Skeletal muscle cell (primary cell): ENCODE measurements at places on chromosomes 3 and 15.

DNA sequence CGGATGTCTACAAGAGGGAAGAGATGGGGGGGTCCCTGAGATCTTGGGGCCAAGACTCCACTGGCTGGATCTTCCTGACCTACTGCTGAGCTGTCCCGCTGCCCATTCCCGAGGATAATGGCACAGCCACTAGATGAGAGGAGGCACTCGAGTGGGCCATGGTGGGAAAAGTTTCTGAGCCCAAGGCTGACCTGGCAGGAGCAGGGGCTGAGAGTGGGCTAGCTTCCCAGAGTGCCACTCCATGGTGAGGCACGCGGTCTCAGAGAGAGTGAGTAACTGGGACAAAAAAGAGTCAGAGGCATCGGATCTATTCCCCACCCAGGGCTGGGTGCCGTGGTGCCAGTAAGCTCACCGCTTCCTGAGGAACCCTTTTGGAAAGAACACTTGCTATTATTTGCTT is 10.9 kb downstream of the SLC51B start:
- DNase-seq, result no peak

DNA sequence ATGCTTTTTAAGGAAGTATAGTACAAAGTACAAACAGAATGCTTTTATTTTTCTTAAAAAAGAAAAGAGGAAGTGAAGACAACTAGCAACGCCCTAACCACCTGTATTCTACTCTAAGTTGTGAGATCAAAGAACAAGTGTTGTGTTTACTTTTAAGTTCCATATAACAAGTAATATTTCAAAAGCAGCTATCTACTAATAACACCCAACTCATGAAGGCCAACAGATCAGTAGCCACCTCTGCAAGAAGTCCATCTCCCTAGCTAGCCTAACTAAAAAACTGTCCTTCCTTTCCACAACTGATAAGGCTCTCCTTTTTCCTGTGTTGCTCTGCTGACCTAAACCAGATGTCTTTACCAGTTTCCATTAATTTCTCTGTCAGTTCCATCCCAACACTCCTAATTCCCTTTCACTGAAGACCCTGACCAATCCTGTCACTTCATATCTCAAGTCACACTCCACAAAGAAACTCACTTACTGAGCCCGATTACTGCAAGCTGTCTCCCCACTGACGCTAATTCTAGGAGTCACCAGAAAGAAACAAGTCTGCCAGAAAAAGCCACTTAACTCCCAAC is 26.9 kb downstream of the PHC3 start:
- DNase-seq, result no peak

- DNase-seq, result no peak
These were observed 27.0 kb downstream of the PDE8A start for GRCh38 chr15:85008474-85009260.

DNA sequence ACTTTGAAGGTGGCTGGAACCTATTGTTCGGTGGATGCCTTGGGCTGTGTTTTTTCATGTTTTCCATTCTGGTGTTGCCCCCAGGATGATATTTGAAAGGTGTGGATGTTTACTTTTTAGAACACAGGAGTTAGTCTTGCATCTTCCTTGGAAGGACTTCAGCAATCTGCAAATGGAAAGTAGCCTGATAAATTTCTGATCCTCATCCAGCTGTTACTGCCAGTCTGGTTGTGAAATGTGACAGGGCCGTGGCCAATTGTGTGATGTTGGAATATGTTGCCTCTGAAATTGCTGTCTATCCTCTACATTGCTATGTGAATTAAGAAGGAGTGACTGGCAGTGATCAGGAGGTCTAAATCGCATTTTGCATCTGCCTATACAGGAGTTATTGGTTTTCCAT is 382.5 kb upstream of the C2CD4B start:
- no peak for DNase-seq

GRCh38 chr15:90210593-90210992 is 9.5 kb downstream of the SEMA4B start:
- DNase-seq, result no peak

DNA sequence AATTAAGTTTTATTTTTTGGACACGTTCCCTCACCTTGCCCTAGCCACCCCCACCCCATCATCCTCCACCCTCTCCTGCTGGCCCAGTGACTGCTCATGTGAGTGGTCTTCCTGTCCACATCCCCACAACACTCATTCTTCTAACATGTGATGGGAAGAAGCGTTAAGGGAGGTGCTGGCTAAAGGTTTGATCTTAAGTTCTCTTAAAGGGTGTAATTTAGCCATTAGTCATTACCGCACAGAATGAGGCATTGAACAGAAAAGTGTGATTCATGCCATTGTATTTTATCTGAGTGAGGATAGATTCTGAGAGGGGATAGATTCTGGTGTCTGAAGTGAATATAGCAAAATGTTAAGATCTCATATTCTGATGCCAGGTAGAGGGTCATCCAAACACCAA is 272.9 kb upstream of the TPM1 start:
- peak; percentile 51 for DNase-seq

DNA sequence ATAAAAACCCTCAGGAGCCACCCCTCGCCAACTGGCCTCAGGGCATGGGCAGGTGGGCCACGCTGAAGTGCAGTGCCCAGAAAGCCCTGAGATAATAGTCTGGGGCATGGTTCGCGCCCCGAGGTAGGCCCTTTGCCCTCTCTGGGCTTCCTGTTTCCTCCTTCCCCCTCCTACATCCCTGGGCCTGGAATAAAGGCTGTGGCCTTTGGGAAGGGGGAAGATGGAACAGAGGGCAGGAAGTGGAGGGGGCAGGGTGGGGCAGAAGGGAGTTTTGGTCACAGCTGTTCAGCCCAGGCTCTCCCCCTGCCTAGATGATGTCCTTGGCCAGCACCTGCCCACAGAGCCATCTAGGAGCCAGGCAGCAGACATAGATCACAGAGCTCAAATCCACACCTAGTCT is 11.3 kb downstream of the CSRNP1 start:
- no peak for DNase-seq

- no peak for DNase-seq
These were observed 73.1 kb upstream of the TNFSF10 start for GRCh38 chr3:172596394-172596706.

- DNase-seq, result no peak
These were observed 29.6 kb upstream of the FNDC3B start for GRCh38 chr3:172009803-172010202.

DNA sequence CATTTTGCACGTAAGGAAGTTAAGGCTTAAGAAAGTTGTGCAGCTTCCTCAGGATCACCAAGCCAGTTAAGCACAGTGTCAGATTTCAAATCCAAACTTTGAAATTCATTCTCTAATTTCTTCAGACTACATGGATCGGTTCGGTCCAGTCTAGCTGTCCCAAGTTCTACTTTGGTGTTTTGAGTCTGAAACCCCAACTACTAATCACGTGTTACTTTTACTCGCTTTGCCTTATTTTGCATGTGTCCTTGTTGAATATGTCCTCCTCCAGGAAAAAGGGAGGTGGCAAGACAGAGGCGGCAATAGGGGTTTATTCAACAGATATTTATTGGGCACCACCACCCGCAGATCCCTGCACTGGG is 522 bp upstream of the GXYLT2 start:
- no peak for DNase-seq

- no peak for DNase-seq
These were observed 219.7 kb upstream of the COL8A1 start for GRCh38 chr3:99418709-99419108.

DNA sequence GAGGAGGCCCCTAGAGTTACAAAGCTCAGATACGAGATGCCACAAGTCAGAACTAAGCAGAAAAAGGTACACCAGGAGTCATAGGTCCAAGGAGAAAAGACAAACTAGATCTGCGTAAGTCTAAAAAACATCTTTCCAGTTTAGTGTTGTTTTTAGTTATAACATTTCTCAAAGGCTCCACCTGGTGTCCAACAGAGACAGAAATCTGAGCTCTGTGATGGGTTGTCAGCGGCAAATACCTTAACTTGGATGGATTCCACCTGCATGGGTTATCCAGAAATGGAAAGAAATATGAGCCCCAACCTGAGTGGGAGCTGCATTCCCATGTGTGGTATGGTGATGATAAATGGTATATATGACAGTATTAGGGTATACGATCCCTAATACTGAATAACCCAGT is 238.6 kb upstream of the CHRM5 start:
- DNase-seq, result no peak

GRCh38 chr3:31410411-31410810 is 122.3 kb upstream of the STT3B start:
- DNase-seq, result no peak

GRCh38 chr15:90817117-90818057 is 51.0 kb upstream of the FURIN start:
- DNase-seq, result no peak

DNA sequence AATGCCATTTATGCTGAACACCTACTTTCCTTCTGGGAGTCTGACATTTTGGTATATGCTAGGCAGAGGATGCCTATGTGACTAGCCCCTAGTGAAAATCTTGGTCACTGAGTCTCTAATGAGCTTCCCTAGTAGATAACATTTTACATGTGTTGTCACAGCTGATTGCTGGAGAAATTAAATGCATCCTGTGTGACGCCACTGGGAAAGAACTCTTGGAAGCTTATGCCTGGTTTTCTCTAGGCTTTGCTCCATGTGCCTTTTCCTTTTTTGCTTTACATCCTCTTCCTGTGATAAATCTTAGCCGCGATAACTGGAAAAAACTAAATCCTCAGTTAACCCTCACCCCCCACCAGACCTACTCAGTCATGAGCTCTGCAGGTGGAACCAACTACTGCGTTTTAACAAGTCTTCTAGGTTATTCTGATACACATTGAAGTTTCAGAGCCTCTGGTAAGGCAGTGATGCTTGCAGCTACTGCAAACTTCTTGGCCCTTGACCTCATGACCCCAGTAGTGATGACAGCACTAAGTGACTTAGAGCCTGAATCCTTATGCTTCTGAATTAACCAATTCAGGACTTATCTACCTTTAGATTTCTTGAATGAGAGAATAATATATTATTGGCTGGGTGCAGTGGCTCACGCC is 292.4 kb upstream of the SOX14 start:
- no peak for DNase-seq
